Stimulated activated CD4-positive, alpha-beta T cell treated with anti-CD3 and anti-CD28 coated beads, Interleukin-4, amount 100 ng/mL, for 48 hours (primary cell): ENCODE measurements at places on chromosomes 4 and X.

DNA sequence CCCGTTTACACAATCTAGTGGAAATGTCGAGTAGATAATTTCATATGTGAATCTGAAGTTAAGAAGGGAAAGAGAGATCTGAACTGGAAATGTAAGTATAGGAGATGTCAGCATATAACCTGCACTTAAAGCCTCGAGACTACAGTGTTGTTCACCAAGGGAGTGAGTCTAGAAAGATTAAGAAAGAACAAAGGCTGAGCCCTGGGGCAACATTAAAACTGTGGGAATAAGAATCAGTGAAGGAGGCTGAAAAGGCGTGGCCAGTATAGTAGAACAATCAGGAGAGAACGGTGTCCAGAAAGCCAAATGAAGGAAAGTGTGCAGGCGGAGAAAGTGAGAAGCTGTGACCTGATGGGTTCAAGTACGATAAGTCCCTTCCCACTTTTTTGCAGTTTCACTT, 118.8 kb upstream of the TENM3 start:
- no peak for DNase-seq

- DNase-seq: no peak
Measured at GRCh38 chr4:148017801-148018200, 285.9 kb downstream of the ARHGAP10 start.

DNA sequence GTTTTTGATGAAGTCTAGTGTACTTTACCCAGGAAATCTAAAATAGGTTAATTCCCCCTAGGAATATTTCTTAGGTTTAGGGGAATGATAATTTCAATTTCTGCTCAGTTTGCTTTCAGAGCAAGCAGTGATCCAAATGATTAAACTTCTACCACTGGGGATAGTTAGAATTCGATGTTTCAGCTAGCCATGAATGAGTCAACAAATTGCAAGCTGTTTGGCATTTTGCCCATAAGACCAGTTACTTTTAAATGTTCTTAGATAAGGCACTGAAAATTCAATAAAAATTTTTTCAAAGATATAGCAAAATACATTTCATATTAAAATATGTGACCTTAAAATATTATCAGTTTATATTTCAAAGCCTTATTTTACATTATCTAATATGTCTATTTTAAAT, 993.6 kb downstream of the ARAP2 start:
- DNase-seq: no peak

DNA sequence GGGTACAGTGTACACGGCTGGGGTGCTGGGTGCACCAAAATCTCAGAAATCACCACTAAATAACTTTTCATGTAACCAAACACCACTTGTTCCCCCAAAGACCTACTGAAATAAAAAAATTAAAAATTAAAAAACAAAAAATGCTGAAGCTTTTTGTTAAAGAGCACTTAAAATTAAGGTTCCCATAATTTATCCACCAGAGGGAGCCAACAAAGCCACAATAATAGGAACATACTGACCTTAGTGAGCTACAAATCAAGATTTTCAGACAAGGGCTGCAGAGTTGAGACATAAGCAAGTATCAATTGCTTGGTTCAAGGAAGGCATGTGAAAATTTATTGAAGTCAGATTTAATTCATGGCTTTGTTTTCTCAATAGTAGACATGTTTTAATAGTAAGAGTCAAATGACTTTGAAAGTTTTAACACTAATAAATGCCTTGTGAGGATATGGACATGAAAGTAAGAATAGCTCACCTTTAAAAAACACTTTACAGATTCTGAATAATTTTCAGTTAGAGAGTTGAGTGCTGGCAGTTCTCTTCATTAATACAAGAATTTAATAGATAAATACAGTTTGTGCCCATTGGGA, 43.0 kb upstream of the SCOC start:
- no peak for DNase-seq

DNA sequence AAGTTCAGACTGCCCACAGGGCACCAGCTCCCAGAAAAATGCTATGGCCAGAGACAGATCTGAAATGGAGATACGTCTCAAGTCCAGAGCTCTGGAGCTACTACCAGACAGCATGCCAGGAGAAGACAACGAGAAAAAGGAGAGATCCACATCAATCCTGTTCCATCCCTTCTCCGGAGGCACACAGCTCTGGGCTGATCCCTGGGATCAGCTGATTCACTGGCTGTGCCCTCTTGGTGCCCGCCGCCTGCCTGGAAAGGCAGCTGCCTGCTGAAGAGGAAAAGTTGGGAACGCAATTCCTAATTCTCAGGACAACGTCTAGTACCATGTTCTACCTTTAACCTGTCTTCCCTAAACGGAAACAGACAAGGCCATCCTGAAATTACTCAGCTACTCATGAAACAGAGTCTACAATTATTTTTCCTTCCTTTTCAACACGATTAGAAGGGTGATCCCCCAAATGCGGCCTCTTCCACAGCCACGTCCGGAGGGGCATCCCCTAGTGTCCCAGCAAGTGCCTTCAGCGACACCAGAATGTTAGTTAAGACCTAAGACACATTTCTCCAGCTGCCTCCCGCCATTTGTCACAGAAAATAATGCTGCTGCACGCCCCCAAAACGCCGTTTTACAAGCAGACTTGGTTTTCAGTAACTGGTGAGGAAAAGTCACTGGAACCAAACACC, 2.4 kb downstream of the ZFYVE28 start:
- no peak for DNase-seq

DNA sequence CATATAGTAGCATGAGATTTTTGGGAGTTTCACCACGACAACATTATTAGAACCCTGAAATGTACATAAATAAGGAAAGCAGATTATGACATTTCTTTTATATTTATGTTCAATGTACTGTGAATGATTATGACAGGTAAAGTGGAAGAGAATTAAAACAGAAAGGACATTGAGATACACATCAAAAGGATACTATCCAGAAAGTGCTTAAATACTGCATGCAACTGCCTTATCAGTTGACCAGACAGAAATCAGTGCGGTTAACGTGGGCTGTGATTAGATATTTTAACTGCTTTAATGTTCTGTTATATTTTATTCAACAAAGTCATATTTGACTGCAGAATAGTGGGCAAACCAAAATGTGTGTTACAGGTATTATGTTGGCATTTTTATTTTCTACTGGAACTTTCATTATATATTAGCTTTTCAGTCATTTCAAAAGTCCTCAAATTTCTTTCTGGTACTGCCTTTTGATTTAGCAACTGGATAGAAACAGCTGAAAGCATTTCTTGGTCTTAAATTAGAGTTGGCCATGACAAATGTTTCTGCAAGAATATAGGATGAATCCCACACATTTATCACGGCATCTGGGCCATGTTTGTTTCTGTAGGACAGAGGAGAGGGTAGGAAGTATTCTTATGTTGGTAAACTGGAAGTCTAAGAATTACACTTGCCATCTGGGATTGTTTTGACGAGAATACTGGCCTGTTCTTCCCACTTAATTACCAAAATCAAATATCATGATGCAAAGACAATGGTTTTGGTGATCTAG, 255.2 kb downstream of the SLC39A8 start:
- DNase-seq: no peak

DNA sequence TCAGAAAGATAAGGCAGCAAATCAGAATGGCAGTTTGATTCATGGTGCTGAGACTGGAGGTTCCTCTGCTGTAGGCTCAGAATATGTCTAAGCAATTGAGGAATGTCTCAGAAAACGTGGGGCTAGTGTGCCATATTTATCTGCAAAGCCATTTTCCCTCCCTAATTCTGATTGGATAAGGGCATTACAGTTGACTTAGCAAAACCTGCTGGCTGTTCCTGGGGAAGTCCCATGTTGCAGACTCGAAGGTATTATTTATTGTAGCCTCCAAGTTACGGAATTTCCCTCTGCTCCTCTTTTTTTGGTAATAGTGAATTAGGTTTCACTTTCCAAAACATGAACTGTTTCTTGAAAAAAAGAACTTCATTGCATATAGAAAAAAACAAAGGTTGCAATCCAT, at the start of gene CXCL10:
Gene CXCL10, minus strand, starts transcription at position 109 of the 400 bp plus-strand sequence. Its CDS starts 66 bp downstream, at position 43.
- no peak for DNase-seq

DNA sequence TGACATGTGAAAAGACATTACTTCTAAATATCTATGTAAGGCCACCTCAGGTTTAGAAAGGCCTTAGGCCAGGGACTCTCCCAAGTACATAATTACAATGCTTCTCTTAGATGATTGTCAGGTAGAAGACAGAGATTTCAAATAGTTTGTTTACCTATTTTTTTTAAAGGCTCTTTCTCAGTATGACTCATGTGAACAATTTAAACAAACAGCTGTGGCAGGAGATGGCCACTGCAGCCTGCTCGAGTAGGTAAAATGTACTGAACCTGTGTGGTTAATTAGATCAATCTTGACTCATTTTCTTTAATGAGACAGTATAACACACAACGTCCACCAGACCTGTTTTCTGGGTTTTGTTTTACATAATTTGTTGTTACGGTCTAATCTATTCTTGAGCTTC, 50.2 kb downstream of the LEF1 start:
- no peak for DNase-seq

DNA sequence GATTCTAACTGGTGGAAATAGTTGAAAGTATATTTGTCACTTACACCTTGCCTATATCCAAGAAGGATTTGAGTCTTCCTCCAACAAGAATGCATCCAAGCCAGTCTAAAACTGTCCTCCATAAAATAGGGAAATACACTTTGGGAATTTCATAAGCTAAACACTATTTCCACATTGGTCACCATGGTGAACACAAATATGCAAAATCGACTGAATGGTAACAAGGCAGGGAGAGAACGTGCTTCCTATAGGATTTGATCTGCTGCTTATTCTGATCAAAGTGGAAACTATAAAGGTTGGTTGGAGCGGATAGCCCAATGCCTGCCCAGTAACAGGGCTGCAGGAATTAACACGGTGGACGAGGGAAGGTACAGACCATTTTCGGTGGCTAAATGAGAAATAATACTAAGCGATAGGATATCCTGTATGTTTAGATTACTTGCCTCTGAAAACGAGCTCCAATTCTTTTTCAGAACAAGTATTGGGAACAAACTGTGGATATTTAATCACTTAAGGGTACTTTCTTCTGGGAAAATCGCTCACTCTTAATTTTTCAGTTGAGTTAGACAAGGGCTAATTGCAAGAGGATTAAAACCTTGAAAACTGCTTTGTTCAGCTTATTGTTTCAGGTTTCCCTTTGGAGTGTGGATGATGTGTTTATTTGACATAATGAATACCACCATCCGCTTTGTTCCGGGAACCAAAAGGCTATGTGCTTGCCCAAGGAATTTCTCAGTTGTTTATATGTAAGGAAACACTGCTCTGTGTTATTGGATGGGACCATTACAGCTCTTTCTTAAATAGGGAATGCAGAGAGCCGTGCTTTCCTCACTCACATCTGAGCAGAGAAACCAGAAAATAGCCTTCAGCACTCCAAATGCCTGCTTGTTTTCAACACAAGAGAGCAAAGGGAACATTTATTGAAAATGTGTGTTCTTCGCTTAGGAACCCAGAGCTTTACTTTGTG, 194.4 kb downstream of the CBR4 start:
- DNase-seq: no peak

DNA sequence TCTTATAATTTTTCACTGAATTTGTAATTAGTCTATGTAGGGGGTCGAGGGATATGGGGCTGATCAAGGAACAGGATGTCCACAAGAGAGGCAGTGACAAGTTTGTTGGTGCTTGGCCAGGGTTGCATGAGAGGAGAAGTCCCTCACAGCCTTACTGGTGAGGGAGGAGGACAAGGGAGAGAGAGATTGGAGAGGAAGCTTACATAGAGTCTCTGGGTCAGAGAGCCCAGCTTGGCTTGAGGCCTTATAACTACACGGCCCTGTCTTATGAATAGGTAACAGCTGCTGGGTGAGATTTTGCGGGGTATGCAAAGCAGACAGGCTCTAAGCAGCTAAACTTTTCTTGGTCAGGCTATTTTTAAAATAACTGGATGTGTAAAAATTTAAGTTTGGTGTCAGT, 37.9 kb upstream of the OTUD4 start:
- DNase-seq: no peak

DNA sequence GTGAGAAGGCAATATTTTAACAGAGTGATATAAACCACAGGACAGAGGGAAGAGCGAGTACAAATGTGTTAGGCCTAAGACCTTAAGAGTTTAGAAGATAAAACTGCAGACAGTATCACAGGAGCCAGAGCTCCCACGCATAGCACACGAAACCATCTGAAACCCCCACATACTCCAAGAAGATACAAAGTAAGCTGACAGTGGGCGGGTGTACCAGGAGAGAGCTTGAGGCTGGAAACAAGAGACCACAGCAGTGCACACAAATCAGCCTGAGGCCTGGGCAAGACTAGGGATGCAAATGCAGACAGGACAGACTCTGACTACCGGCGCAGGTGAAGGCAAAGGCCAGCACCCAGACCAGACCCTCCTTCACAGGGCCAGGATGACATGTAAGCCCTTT, 54.1 kb upstream of the ARHGAP24 start:
- DNase-seq: no peak

DNA sequence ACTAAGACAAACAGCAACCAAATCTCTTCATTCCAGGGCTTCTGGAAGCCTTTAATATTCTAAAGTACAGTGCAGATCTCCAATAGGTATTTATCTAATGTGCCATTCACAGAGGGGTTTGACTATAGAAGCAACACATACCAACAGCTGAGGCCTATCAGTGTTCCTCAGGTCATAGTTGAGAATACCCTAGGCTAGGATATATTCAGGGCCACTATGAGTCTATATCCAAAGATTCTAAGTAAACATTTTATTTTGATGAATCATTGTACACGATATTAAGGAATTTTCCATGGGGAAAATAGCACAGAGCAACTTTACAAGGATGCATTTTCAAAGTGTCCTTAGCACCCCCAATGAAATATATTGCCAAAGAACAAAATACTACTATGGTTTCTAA, 9.7 kb downstream of the SMIM10 start:
- no peak for DNase-seq

- DNase-seq: no peak
Measured at GRCh38 chr4:138789796-138790195, 225.8 kb upstream of the NOCT start.

- no peak for DNase-seq
Measured at GRCh38 chrX:25006586-25007058, 9.1 kb downstream of the ARX start.

DNA sequence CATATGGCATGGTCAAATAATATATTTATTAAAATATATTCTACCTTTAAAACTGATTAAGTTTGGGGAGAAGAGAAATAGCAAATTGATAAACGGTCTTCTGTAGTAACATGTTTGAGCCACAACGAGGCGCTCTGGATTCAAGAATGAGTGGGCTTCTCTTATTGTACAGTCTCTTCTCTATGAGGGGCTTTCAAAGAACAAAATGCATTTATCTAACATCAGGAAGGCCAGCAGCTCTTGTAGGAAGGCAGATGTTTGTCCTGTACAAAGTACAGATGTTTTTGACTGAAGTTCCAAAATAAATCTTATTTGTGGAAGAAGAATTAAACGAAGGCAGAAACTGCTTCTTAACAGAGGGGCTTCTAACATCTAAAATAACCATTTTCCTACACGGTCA, 153.6 kb downstream of the RASL11B start:
- no peak for DNase-seq
